ENCODE measurements at places on chromosomes 7 and 10. TPM values are rescaled to one million over a fixed set of nuclear protein-coding genes. Genes with fewer than 3 reads are reported as not detected.

DNA sequence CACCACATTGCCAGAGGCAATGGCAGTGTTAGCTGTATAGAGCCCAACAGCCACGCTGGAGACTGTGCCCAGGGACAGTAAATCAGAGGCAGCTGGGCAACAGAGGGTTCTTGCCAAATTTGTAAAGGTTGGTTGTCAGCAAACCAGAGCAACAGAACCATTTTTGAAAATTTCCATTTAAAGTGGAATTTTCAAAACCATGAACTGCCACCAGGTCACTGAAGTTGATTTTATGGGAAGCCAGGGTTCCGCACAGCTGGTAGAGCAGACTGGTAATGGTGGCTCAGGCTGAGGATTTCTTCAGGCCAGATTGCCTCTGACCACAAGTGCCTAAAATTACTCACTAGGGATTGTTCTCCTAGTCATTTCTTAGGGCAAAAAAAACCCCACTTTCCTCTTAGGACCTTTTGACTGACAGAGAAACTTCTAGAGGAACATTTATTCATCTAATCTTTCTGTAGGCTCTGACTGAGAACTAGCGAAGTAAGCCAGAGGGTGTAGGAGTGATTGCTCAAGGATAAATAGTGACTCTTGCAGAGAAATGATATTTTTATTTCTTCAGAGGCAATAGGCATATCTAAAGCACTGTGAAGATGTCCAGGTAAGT lies 342.4 kb downstream of the BBS9 start:
- DNase-seq, result no peak

GPR141 gene
- not detected for total RNA-seq

- DNase-seq, result no peak
Observed at GRCh38 chr7:27088002-27088922, 7.5 kb downstream of the HOXA1 start.

DNA sequence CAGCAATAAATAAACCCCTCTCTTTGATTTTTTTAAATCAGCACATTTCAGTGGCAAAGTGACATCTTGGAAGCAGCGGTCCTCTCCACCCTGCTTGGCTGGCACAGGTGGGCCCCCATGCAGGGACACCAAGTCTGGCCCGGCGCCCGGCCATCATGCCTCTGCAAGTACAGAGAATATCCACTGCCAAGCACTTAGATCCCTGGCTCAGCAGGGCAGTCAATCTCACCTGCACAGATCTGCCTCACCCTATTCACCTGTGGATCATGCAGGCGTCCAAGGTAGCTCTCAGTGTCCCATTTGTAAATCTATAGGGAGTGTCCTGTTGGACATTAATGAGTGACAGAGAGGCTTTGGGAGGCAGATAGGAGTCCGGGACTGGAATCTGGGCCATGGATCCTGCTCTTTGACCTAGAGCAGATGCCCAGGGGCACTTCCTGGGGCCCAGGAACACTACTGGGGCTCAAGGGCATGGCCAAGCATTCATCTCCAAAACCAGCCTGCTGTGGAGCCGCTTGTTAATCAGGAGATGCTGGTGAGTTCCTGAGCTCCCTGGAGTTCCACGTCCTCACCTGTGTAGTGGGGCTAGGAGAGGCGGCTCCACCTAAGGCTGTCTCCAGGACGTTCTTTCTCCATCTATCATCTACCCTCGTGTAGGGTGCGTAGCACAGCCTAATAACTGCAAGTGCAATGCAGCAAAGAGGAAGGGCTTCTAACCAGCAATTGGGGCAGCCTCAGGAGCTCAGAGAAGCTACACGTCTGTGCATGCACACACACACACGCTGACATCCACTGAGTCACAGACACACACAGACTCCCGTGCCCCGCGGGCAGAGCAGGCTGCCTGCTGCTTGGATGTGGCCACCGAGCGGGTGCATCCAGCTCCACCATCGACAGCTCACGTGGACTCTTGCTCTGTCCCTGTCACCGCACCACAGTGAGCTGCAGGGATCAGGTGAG lies 123.6 kb downstream of the OAT start:
- peak; percentile 87 for DNase-seq

DNA sequence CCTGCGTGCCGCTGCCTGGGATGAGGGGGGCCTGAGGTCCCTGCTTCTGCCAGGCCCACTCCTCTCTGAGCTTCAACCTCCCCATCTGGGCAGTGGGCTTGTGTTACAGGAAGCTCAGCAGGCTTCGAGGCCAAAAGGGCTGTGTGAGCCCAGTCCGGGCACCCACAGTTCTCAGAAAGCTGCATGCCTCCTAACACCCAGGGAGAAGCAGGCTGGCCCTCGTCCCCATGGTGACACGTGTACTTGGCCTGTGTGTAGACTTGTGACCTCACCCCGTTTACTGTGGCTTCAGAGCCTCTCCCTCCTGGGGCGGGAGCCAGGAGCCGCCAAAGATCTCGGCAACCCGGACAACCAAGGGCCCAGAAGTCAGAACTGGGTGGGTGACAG lies 2.2 kb upstream of the GRIFIN start:
- DNase-seq, result no peak

GRCh38 chr10:69352569-69353264 lies 64.0 kb downstream of the TACR2 start:
- no peak for DNase-seq

DNA sequence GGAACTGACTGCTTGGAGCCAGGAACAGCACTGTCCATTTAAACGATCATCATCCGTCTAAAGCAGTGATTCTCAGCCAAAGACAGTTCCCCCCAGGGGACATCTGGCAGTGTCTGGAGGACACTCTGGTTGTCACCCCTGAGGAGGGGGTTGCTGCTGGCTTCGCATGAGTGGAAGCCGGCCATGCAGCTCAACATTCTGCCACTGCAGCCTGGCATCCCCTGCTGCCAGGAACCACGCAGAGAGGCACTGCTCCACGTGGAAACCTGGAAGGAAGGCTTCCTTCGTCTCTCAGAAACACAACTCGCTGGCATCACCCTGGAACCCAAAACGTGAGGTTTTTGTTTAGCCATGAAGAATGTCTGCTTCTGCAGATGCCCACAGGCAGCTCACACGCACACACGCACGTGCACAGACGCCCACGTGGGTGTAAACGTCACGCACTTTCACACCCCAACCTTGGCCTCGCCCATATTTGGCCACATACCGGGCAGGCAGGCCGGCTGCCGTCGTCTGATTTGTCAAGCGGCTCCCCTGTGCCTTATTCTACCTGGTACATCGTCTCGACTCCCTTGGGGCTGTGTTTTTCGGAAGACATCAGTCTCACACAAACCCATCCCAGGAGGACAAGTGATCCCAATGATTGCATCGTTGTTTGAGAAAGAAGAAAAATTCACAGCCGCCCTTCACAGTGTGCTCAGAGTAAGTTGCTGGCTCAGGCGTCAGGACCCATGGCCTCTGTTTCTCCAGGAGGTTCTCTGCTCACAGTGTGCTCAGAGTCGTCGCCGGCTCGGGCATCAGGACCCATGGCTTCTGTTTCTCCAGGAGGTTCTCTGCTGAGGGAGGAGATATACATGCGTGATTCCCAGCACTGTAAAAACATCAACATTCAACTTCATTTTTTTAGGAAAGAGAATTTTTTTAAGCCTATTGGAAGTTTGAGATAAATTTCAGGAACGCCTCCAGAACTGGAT lies 127.2 kb upstream of the PPP2R2D start:
- no peak for DNase-seq

DNA sequence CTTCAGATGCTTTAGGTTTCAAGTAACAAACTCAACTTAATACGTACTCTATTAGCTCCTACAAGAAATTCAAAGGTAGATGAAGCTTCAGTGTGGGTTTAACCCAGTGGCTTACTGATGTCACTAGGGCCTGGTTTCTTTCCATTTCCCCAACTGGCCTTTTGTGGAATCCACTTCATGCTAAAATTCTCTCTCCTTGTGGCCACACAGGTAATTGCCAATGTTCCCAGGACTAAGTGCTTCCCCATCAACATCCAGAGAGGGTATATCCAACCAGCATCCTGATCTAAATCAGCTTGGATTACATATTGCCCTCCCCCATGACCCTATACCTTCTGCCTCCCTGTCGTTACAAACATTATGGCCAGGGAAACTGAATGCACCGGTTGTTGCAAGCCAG lies 10.7 kb downstream of the FBXL13 start:
- DNase-seq, result no peak

CYP2C8 gene
- total RNA-seq, result 5.3 TPM

DNA sequence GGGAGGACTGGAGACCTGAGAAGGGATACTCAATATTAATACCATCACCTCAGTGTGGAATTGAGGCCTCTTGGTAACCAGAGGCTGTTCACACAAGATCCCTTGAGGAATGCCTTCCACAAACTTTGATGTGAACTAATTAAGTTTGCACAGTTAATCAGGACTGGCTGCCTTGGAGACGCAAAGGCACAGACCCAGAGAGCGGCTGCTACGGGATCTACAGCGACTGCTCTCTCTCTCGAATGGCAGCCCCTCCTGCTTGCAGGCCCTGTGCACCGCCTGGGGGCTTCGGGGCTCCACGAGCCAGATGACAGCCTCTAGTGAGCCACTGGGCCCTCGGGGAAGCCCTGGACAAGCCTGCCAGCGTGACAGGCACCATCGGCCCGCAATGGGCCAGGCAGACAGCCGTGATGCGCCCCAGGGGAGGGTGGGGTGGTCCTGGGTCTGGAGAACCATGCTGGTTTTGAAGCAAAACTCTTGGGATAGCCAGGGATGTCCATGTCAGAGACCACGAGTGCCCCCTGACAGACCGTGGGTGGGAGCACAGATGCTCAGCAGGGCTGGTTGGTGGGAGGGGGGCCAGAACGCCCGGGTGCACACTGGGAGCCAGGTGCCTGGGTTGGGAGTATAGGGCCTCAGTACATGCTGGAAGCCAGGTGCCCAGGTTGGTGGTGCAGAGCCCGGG lies 195.6 kb downstream of the ELFN1 start:
- DNase-seq, result no peak

DNA sequence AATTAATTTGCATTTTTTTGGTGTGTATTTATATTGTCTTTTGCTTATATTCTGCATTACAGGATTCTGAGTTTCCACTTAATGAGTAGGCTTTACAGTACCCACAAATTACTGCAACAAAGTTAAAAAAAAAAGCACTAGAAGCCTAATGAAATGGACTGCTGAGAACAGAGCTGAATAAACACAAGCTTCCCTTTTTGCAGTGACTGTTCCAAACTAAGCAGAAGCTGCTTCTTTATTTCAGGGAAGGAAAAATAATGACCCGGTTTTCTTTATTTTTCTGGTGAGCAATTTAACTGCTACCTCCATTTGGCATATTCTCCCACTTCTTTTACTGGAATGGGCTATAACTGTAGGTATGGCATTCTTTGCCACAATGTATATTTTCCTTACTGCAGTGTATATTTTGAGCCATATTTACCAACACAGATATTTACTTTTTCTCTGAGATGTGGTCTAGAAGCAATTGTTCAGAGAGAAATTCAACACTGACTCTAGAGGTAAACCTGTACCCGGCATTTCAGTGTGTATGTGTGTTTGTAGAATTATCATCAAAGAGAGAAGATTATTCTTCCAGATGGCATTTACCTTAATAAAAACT lies 56.9 kb downstream of the HDAC9 start:
- no peak for DNase-seq

- DNase-seq, result peak; percentile 77
Observed at GRCh38 chr7:128032605-128033235, 1.5 kb upstream of the LRRC4 start.

FFAR4 gene
- 0.18 TPM for total RNA-seq

DNA sequence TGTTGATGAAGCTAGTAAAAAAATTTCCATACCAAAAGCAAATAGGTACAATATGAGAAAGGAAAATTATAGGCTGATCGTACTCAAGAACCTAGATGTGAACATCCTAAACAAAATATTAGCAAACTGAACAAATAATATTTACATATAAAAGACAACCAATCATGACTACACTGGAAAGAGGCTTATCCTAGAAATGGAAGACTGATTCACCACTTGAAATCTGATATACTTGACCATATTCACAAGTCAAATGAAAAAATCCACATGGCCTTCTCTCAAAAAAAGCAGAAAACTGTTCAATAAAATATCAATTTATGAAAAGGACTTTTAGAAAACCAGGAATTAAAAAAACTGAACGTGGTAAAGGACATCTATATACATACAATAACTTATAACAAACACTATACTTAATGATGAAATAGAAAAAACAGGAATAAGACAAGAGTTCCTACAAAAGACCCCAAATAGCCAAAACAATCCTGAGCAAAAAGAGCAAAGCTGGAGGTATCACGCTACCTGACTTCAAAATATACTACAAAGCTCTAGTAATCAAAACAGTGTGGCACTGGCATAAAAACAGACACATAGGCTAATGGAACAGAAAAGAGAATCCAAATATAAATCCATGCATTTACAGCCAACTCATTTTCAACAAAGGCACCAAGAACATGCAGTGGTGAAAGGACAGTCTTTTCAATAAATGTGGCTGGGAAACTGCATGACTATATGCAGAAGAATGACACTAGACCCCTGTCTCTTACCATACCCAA lies 29.2 kb upstream of the FAM180A start:
- DNase-seq, result no peak

- DNase-seq, result peak; percentile 38
Observed at GRCh38 chr10:68598978-68599770, 39.0 kb downstream of the TET1 start.

GRCh38 chr7:7220821-7221220 lies 38.5 kb downstream of the C1GALT1 start:
- DNase-seq, result no peak

DNA sequence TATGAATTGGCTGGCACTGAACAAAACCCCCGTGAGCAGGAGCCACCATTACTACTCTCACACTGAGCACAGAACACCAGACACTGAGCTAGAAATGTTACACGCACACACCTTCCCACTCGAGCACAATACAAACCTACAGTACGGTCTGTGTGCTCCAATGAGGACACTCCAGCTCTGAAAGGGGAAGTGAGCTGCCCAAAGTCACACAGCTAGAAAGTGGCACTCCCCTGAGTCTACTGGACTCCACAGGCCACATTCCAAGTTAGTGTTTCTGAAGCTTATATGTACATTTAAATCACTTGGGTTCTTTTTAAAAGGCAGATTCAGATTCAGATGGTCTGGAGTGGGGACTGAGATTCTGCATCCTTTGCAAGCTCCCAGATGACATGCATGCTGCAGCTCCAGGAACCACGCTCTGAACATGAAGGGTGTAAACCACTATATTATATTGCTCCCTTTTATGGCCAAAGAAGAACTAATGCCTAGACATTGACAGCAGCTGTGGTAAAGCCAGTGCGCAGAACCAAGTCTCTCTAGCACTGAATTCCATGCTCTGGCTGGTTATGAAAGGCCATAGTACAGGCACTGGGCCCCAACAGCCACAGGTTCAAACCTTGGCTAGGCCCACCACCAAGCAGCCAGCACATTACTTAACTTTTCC lies 77.1 kb downstream of the FRMPD2 start:
- no peak for DNase-seq
